OCI-M1 (cell line): ENCODE measurements at places on chromosomes 13 and 19.

DNA sequence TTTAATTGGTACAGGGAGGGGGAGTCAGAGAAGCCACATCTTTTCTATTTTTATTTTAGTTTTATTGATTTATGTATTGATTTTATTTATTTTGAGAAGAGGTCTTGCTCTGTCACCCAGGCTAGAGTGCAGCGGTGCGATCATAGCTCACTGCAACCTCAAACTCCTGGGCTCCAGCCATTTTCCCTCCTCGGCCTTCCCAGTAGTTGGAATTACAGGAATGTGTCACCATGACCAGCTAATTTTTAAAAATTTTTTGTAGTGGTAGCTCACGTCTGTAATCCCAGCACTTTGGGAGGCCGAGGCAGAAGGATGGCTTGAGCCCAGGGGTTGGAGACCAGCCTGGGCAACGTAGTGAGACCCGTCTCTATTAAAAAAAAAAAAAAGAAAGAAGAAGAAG is 4.1 kb downstream of the IL27RA start:
- DNase-seq, result no peak

DNA sequence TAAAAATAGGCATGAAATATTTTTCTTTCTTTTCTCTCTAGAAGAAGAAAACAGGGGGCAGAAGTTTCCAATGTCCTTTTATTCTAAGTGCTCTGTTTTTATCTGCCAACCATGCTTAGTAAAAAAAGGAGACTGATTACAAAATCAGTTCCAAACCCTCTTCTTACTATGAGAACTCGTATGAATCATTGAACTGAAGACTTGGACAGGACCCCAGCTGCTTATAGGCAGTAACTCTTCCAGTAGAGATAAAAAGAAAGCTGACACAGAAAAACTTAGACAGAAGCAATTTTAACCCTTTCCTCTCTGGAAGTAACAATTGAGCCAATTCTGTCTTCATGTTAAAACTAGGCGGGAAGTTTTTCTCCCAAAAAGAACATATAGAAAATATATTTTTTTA is 24.5 kb upstream of the FREM2 start:
- peak; percentile 57 for DNase-seq

- no peak for DNase-seq
These were observed 18.8 kb downstream of the ZNF559 start for GRCh38 chr19:9342610-9343304.

GRCh38 chr13:100490692-100491091 is 97.9 kb downstream of the GGACT start:
- no peak for DNase-seq

DNA sequence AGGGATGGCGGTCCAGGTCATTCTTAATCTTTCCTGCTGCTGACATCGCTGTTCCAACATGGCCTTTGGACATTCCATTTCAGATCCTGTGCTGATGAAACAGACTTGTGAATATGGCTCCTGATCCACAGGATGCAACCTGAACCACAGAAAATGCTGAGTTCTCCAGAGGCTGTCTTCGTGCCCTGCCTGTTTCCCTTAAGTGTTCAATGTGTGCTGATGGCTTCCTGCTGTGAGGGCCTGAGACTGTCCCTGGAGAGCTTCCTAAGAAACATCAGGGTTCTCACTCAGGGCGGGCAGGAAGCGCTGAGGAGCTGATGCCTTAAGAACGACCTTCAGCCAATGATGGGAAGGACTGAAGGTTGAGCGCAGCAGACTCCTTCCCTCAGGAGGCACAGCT is 909.4 kb downstream of the UQCRFS1 start:
- no peak for DNase-seq

DNA sequence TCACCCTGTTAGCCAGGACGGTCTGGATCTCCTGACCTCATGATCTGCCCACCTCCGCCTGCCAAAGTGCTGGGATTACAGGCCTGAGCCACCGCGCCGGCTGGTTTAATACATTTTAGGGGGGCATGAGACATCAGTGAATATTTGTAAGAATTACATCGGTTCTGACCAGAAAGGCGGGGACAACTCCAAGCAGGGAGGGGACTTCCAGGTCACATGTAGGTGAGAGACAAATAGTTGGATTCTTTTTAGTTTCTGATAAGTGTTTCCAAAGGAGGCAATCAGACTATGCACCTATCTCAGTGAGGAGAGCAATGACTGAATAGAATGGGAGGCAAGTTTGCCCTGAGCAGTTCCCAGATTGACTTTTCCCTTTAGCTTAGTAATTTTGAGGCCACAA is 3.7 kb upstream of the ZNF552 start:
- peak; percentile 45 for DNase-seq

- peak; percentile 94 for DNase-seq
These were observed 114.8 kb downstream of the COL4A2 start for GRCh38 chr13:110421696-110422385.

- no peak for DNase-seq
These were observed 5.1 kb downstream of the CAMSAP3 start for GRCh38 chr19:7600721-7601120.

- DNase-seq, result no peak
These were observed 10.8 kb downstream of the C19orf44 start for GRCh38 chr19:16506961-16507360.
